ENCODE measurements at places on chromosomes 2 and 18. TPM values are rescaled to one million over a fixed set of nuclear protein-coding genes. Genes with fewer than 3 reads are reported as not detected.

The FAM124B gene
- 2.5 TPM for total RNA-seq

The GALNT14 gene
- total RNA-seq: 1.1 TPM

The FSIP2 gene
- total RNA-seq: 0.33 TPM

The GEN1 gene
- total RNA-seq: 9.6 TPM

The TCF23 gene
- total RNA-seq: under 0.01 TPM

The SCTR gene
- 0.28 TPM for total RNA-seq

The SCYGR4 gene
- not detected for total RNA-seq

The NOSTRIN gene
- total RNA-seq: 16.7 TPM

The PRSS56 gene
- total RNA-seq: not detected

The SANBR gene
- 6.2 TPM for total RNA-seq

The REG3G gene
- total RNA-seq: not detected

The SERPINB13 gene
- total RNA-seq: not detected

The NOL4 gene
- total RNA-seq: 0.65 TPM

The KATNAL2 gene
- total RNA-seq: 4.8 TPM

The MLPH gene
- total RNA-seq: 22.6 TPM

The IL36G gene
- total RNA-seq: not detected

The NEU2 gene
- not detected for total RNA-seq

The ATG16L1 gene
- total RNA-seq: 18.5 TPM

The MYO5B gene
- total RNA-seq: 23.4 TPM

The LCT gene
- not detected for total RNA-seq

The CPO gene
- 0.25 TPM for total RNA-seq

The ERBB4 gene
- 0.42 TPM for total RNA-seq

The HTR2B gene
- 0.09 TPM for total RNA-seq

The RNF125 gene
- total RNA-seq: 3.8 TPM

The FEV gene
- total RNA-seq: not detected

The DNER gene
- not detected for total RNA-seq

The E2F6 gene
- total RNA-seq: 4.2 TPM

The BOK gene
- total RNA-seq: 11.3 TPM

The SULT1C2 gene
- total RNA-seq: 8.9 TPM

The NR4A2 gene
- total RNA-seq: 0.08 TPM

The ABHD3 gene
- total RNA-seq: 33.0 TPM

The CCDC74A gene
- 0.42 TPM for total RNA-seq

The RTP5 gene
- total RNA-seq: not detected

The LRRTM1 gene
- not detected for total RNA-seq

The FECH gene
- total RNA-seq: 45.6 TPM

The MTCL1 gene
- 5.4 TPM for total RNA-seq

The DCC gene
- under 0.01 TPM for total RNA-seq
